Ascending aorta (tissue), 2 donors: ENCODE measurements at places on chromosomes 2 and 18.

DNA sequence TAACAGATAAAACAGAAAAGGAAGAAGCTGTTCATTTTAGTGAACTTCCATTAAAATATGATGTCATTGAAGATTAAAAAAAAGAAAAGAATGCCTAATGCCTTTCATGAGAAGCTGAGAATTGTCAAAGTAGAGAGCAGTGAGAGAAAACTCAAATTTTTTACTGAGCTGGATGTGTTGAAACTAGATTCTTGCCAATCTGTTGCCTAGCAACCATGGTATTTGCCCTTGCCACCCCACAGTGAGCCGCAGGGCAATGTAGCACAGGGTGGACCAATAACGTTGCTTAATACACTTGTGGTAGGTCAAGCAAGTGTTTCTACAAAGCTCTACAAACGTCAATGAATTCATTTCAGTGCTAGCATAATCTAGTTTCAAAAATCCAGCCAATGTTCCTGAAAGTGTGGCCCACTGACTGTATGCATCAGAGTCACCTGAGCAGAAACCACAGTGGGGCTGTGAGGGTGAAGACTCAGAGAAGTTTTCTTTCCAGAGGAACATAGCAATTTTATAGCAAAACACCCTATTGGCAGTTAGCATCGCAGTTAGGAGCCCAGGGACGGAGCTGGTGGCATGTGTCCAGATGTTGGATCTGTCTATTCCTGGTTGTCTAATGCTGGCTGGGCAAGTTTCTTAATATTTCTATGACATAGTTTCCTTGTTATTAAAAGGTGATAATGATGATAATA, 132.2 kb downstream of the DOCK10 start:
- peak; percentile 56 for DNase-seq

- no peak for DNase-seq
These were observed 278.3 kb downstream of the TNS1 start for GRCh38 chr2:217724471-217724870.

DNA sequence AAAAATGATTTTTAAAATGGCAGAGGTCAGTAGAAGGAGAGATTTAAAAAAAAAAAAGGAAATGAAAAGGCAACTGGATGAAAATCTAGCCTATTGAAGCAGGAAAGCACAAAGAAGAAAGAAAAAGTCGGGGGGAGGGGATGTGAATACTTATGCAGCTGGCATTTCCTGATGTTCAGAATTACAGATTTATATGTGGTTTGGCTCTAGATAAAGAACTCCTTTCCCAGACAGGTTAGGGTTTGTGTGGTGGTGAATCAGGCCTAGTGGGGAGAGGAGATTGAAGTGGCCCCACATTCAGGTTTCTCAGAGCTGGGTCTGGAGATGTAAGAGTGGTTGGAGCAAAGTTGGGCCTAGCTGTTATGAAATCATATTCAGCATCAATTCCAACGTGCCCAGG, 394.4 kb downstream of the FIGN start:
- no peak for DNase-seq

DNA sequence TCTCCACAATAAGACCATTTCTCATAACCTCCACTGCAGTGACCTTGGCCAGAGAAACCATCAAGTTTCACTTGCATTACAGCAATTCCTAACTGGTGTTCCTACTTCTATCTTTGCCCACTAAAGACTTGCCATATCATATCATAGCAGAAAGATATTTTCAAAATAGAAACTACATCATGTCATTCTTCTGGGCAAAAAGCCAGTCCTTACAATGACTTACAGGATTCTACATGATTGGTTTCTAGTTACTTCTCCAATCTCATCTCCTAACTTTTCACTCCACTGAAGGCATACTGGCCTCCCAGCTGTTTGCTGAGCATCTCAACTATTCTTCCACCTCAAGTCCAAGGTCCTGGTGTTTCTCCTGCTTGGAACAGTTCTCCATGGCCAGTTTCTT, 151.4 kb downstream of the HNMT start:
- DNase-seq, result no peak

- DNase-seq, result no peak
These were observed 69.2 kb downstream of the EHBP1 start for GRCh38 chr2:62774555-62775366.

GRCh38 chr2:202945-203344, 60.9 kb downstream of the SH3YL1 start:
- no peak for DNase-seq

GRCh38 chr2:47784352-47784851, 1.5 kb downstream of the MSH6 start:
- DNase-seq, result no peak

DNA sequence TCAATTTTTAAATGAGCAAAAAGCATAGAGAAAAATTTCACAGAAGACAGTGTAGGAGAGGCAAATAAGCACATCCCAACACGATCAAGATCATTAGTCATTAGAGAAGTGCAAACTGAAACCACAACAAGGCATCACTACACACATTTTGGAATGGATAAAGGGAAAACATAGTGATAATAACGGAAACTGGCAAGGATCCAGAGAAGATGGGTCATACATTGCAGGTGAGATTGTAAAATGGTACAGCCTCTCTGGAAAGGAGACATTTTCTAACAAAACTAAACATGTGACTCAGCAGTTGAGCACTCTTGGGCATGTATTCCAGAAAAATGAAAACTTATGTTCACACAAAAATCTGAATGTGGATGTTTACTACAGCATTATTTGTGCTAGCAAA, 98.3 kb upstream of the TMEM17 start:
- DNase-seq, result no peak

- no peak for DNase-seq
These were observed 36.0 kb downstream of the ATIC start for GRCh38 chr2:215347878-215348277.

DNA sequence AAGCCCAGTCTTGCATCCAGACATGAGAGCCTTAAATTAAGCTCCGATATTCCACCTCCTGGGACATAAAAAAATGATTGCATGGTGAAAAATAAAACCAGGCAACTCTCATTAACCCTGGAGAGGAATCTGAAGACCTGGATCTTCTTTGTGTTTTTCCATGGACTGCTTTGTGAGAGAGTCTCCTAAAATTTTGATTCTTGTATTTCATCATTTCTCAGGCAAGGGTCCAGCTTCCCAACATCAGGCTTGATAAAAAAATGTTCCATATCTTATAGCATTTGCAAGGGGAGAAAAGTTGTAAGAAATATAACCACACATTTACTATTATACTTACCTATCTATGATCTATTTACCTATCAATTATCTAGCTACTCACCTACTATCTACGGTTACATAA, 327.5 kb upstream of the SPHKAP start:
- DNase-seq, result no peak

DNA sequence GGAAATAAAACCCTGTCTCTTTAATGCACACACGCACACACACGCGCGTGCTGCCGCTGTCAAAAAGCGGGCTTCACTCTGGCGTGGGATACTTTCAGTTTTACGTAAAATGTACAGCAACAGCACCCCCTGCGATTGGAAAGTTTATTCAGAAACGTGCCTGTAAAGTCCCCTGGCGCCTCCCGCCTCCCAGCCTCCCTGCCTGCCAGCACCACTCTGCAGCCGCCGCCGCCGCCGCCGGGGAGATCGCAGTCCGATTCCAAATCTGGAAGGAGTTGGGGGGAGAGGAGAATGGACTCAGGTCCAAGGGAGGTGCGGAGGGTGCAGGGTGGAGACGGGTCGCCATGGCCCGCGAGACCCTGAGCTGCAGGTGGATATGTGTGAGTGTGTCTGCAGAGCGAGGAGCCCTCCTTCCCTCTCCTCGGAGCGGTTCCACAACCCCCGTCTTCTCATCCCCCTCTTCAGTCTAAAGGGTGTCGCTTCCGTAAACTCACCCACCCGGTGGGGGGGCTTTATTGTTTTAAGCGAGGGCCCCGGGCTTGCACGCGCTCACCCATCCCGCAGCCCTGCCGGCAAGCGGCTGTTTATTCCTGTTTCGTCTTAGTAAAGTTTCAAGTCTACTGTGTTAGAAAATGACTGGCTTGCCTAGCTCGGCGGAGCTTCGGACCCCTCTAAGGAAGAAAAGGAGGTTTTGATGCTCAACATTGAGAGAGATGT, 1.8 kb upstream of the BCL11A start:
- no peak for DNase-seq

DNA sequence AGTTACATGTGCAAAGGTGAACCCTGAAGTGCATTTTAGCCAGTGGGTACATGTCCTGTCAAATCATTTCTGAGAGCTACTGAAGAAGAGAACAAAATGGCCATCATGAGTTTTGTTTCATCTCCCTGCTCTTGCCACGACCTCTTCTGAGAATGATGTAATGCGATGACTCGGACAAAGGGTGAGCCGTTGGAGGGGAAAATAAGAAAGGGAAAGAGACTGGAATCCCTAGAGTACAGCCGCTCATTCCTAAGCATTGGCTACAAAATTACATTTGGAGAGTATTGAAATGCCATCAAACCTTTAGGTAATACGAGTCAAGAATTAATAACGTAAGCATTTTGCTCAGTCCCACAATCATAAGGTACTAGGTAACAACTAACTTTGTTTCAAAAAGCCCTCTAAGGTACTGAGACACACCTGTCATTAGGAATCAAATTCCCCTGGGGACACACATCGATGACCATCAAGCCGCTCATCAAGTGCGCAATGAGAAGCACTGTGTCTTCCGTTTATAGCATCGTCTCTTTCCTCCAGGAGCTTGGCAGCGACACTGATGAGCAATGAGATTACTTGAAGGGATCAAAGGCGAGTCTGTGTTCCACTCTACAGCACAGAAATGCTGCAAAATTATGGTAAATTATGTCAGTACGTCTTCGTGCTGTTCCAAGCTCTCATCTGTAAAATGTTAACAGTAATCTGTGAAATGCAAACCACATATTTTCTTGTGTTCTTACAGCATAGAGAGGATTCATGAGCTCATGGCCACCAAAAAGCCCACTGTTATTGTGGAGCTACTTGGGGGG, 97.3 kb upstream of the PIEZO2 start:
- DNase-seq, result no peak

- DNase-seq, result no peak
These were observed 178.0 kb downstream of the ICOS start for GRCh38 chr2:204114295-204115136.

- no peak for DNase-seq
These were observed 418.2 kb upstream of the ZEB2 start for GRCh38 chr2:144937910-144938709.

DNA sequence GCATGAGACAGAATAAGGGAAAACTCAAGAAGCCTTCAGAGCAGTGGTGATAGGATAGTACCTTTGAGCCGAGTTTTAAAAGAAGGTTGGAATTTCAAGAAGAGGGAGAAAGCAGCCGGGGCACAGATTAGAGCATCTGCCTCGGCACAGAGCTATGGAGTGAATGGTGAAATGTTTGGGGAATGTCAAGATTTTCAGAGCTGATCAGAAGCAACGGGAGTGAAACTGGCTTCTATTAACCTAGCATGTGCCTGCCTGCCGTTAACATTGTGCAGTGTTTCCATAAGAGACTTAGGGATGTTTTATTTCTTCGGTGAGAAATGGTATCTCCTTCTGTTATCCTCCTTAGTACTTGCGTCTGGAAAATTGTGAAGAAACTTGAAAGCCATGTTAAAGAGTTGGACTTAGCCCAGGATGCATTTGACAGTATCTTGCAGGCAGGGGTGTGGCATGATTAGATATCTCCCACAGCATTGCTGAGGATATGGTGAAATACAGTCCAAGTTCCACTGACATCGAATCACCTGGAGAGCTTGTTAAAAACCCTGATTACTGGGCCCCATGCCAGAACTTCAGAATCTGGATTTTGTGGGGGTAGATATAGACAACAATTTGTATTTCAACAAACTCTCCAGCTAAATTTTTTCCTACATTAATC, 96.8 kb upstream of the PPP1CB start:
- DNase-seq, result no peak

- no peak for DNase-seq
These were observed 98.8 kb downstream of the HS6ST1 start for GRCh38 chr2:128219891-128220290.

- DNase-seq, result no peak
These were observed 20.6 kb upstream of the LOXHD1 start for GRCh38 chr18:46677611-46678010.
